H9 (cell line): ENCODE measurements at places on chromosomes 6 and 20.

DNA sequence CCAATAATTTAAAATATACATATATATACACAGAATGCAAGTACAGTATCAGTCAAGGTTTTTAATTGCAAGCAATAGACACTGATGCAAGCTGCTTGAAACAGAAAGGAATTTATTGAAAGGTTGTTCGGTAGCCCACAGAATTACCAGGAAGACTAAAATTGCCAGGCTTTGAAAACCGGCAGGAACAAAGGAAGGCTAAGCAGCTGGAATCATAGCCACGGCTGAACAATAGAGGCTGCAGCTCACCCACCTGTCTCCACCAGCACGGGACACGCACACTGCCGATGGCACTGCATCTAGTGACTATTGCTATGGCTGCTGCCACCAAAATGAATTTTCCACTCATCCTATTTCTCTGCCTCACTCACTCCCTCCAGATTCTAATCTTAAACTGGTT, 22.0 kb upstream of the L3MBTL3 start:
- DNase-seq: no peak

- DNase-seq: peak; percentile 59
Measured at GRCh38 chr6:30922447-30922852, 8.4 kb downstream of the VARS2 start.

GRCh38 chr6:111927321-111927720, 54.1 kb upstream of the FYN start:
- DNase-seq: no peak

DNA sequence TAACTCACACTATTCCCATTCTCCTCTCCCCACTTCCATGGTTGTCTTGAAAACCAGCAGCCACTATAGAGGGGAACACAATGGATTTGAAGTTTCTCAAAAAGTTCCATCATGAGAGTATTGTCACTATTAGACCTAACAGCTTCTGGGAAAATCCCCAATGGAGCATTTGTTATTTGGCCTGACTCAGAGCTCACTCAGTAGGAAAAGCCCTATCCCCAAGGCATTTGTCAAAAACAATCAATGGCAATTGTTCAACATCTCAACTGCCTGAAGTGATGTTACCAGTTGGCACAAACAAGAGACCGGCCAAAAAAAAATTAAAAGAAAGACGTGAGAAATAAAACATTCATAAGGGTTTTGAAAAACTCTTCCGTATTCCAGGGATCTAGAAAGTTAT, 98.8 kb downstream of the MYLK4 start:
- DNase-seq: no peak

GRCh38 chr20:7971536-7972280, 31.4 kb upstream of the HAO1 start:
- no peak for DNase-seq

- DNase-seq: no peak
Measured at GRCh38 chr6:142935553-142936517, 9.1 kb downstream of the HIVEP2 start.
